ENCODE measurements at places on chromosomes 2 and 18.

DNA sequence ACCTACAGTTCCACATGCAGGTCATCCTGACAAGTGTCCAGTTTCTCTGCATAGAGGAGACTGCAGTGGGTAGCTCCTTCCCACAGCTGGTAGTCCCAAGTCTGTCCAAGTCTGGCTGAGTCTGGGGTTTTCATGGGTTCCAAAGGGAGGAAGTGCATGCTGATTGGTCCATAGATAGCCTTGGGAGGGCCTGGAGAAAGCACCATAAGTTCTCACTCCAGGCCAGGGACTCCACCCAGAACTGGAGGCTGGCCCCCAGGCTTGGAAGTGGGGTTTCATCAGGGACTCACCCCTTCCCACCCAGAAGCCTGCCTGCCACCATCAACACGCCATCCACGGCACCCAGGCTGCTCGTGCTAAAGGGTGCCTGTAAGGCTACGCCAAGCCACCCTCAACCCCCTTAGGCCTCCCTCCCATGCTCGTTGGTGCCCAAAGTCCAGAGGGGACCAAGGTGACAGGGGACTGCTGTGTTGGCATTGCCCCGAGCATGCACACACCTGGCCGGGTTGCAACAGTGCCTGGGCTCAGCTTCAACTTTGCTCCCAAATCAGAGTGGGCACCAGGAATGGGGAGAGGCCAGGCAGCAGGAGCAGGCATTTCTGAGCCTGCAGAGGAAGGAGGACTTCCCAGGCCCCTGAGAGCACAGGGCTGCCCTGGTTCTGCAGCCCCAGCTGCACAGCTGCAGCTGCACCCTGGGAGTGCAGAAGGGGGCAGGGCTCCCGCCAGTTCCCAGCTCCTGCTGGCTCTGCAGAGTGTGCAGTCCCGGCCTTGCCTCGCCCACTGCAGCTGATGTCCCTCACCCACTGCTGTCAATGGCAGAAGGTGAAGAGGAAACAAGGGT lies 116.5 kb upstream of the MAP2 start:
- no peak for DNase-seq

GRCh38 chr2:15797231-15797938 lies 143.0 kb upstream of the MYCN start:
- DNase-seq: peak; percentile 25

- DNase-seq: no peak
These were observed 529.2 kb upstream of the ID2 start for GRCh38 chr2:8152392-8153257.

GRCh38 chr2:104408266-104408665 lies 445.6 kb upstream of the POU3F3 start:
- DNase-seq: no peak
